Mesothelial cell of epicardium (in vitro differentiated cells): ENCODE measurements at places on chromosomes 11 and 22. TPM values are rescaled to one million over a fixed set of nuclear protein-coding genes. Genes with fewer than 3 reads are reported as not detected.

Gene SERHL2
- total RNA-seq, result 2.5 to 3.0 TPM (median 2.6 TPM) in 3 replicates

Gene ZP1
- 0.16 to 0.31 TPM in 2 of 3 replicates, not detected in the other for total RNA-seq

Gene SESN3
- total RNA-seq, result 118 to 130 TPM (median 123 TPM) in 3 replicates

Gene ALDH3B2
- total RNA-seq, result 2.5 to 3.1 TPM (median 2.7 TPM) in 3 replicates

Gene WNT7B
- total RNA-seq, result 11.2 to 12.2 TPM (median 12.0 TPM) in 3 replicates

Gene H19
- 13,899 to 14,658 TPM (median 14,601 TPM) in 3 replicates for total RNA-seq

Gene LDLRAD3
- 37.9 to 40.7 TPM (median 39.1 TPM) in 3 replicates for total RNA-seq

Gene EFEMP2
- 203 to 216 TPM (median 211 TPM) in 3 replicates for total RNA-seq

Gene ANO1
- total RNA-seq, result 35.1 to 39.6 TPM (median 37.2 TPM) in 3 replicates

Gene FBXO3
- total RNA-seq, result 28.7 to 29.3 TPM (median 28.9 TPM) in 3 replicates

Gene SLC29A2
- 33.0 to 35.9 TPM (median 35.7 TPM) in 3 replicates for total RNA-seq

Gene PGA5
- not detected in 3 replicates for total RNA-seq

Gene SCGB1A1
- not detected in 3 replicates for total RNA-seq

Gene OR6T1
- total RNA-seq, result not detected in 3 replicates

Gene DEPDC7
- total RNA-seq, result 4.7 to 5.2 TPM (median 5.1 TPM) in 3 replicates

Gene PATE1
- total RNA-seq, result not detected in 3 replicates

Gene MFNG
- 0.83 to 0.97 TPM (median 0.91 TPM) in 3 replicates for total RNA-seq

Gene CEND1
- not detected in 3 replicates for total RNA-seq

Gene CRYBA4
- not detected in 3 replicates for total RNA-seq

Gene OR8D4
- total RNA-seq, result 0.07 to 0.20 TPM (median 0.11 TPM) in 3 replicates

Gene FAM181B
- 0.40 to 0.47 TPM (median 0.47 TPM) in 3 replicates for total RNA-seq

Gene KCNJ1
- total RNA-seq, result not detected in 3 replicates

Gene GNG3
- 0.60 to 1.5 TPM (median 0.97 TPM) in 3 replicates for total RNA-seq

Gene TBX10
- total RNA-seq, result not detected in 3 replicates
